Stimulated activated CD8-positive, alpha-beta memory T cell treated with anti-CD3 and anti-CD28 coated beads, Interleukin-7, amount 100 ng/mL, for 1 hour (primary cell): ENCODE measurements at places on chromosomes 13 and 19.

DNA sequence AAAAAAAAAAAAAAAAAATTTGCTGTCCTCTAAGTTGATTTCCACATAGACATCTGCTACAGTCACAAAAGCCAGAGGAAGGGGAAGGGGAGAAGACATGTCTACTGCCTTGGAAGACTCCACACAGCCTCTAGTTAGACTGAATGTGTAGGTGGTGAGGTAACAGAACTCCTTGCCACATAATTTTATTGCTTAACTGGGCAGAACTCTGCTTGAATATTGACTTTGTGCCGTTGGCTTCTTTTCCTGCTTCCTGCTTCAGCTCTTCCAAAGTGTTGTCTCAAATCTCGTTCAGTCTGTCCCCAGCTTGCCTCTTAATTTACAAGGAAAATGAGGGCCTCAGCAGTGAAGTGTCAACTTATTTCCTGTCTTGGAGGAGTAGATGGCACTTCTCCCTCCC is 37.1 kb downstream of the ESD start:
- no peak for DNase-seq

DNA sequence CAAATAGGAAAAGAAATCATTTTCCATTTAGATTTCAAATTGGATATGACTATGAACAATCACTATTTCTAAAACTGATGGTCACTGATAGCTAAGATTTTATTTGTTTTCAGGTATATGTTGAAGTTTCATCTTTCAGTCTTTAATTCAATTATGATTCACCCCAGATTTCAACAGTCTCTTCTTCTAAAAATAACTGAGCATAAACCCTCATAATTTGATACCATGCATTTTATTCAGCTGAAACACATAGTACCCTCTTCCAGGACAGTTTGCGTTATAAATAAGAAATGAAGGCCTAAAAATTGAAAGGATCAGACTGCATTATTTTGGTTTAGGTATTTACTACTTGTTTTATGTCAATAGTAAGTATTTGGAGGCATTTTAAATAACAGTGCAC is 428.5 kb upstream of the NBEA start:
- DNase-seq: no peak

GRCh38 chr19:41376998-41377365 is 649 bp downstream of the TMEM91 start:
- no peak for DNase-seq

DNA sequence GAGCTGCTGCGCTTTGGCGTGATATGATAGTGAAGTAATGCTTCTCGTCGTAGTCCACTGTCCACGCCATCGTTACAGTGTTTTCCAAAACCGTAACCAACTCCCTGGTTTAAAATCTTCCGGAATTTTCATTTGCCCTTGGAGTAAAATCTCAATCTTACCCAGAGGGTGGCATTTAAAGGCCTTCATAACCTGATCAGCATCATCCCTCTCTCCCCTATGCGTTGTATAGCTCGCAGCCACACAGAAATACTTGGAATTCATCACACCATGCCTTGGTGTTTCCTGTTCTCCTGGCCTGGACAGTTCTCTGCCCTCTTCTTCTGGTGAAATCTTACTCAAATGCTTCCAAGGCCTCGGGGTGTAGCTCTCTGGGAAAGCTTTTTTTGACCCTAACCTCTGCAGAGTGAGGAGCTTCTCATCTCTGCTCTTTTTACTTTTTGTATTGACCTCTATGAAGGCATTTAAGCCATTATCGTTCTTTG is 839 bp downstream of the MPHOSPH8 start:
- DNase-seq: no peak

GRCh38 chr19:4019578-4019977 is 12.0 kb downstream of the PIAS4 start:
- DNase-seq: no peak

DNA sequence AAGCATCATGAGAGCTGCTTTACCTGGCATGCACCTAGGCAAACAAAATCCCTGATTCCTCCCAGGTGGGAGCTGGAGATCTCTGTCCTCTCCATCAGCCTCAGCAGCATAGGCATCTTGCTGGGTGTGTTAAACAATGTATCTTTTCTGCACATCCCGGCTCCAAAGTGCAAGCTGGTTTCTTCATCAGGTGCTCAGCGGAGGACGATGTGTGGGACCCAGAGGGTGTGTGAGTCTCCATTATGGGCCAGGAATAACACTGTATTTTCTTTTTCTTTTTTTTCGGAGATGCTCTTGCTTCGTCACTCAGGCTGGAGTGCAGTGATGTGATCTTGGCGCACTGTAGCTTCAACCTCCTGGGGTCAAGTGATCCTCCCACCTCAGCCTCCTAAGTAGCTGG is 9.9 kb downstream of the CNFN start:
- no peak for DNase-seq

DNA sequence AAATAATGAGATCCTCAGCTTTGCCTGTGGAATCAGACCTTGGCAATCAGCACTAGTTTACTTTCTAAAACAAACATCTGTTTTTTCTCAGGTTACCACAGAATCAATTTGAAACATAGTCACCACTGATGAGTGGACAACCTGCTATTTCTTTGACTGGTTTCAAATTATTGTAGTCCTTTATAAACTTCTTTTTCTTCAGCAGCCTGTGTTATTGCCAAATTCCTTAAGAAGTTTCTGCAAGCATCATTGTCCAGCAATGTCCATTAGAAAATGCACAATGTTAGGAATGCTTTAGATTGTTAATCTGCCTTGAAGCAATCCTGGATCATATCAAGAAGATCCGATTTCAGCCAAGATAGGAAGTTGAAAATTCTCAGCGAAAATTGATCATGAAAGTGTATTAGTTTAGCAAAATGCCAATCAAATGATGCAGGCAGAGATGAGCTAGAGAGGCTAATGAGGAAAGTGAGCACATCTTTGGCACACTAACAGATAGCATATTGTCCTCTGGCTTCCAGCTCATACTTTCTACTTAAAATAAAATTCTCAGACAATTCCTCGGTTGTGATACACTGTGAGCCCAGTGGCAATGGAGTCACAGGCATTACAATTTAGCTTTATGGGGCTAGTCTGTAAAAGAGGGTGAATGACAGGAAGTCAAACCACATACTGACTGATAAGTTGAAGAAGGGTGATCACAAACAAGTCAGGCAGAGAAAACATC is 270.6 kb downstream of the SLITRK6 start:
- no peak for DNase-seq

GRCh38 chr13:114315074-114315785 is 927 bp downstream of the CHAMP1 start:
- no peak for DNase-seq

- no peak for DNase-seq
These were observed 67.8 kb downstream of the SUCLA2 start for GRCh38 chr13:47932950-47933923.

DNA sequence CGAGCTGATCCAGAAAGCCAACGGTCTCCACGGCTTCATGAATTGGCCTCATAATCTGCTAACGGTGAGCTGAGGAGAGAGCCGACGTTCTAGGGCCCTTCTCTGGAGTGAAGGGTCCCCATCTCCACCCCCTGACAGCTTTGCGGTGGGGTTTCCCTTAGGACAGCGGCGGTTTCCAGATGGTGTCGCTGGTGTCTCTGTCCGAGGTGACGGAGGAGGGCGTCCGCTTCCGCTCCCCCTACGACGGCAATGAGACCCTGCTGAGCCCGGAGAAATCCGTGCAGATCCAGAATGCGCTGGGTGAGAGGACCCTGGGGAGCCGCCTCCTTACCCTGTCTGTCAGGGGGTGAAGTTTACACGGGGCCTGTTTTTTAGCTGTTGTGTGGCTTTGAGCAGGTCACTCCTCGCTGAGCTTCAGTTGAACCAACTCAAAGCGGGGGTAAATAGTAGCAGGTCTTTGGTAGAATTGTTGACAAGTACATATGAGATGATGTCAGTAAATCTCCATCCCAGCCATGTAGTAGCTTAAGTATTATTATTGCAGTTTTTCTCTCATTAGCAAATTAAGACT is 801 bp downstream of the QTRT1 start:
- DNase-seq: no peak

GRCh38 chr13:48879432-48879831 is 96.3 kb upstream of the FNDC3A start:
- no peak for DNase-seq
